Astrocyte (in vitro differentiated cells and primary cell): ENCODE measurements at places on chromosomes 3 and 15. TPM values are rescaled to one million over a fixed set of nuclear protein-coding genes. Genes with fewer than 3 reads are reported as not detected.
A peak's percentile ranks its signal among the peaks of the same experiment; 100 is the strongest.

DNA sequence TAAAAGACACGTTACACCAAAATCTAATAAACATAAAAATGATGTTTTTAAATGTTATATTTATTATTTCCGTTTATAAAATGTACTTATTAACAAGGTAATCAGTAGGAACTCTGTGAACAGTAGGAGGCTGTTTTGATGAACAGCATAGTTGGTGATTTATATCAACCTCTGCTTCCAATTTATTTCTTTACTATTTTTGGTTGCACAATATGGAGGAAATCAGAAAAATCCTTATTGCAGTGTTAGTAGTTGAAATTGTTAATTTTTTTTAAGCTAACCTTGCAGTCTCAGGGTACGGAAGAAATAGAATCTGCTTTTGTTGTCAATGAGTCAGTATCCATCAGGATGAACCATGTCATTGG lies 5.0 kb upstream of the SNX22 start:
- H3K4me3 ChIP-seq: no peak overlapping the region
- no peak for DNase-seq
- H3K27ac ChIP-seq: no peak overlapping the region
- peaks cover 13% of the 10 kb centered on the region for H3K4me1 ChIP-seq
- H3K27me3 ChIP-seq: no peaks in the 10 kb centered on the region

- H3K4me1 ChIP-seq: peaks cover 23% of the 10 kb centered on the region
- no peak overlapping the region for H3K27ac ChIP-seq
- H3K36me3 ChIP-seq: no peaks in the 10 kb centered on the region
- no peaks in the 10 kb centered on the region for H3K27me3 ChIP-seq
- no peak overlapping the region for H3K4me3 ChIP-seq
These were observed 12.6 kb downstream of the LIMD1 start for GRCh38 chr3:45606991-45607712.

DNA sequence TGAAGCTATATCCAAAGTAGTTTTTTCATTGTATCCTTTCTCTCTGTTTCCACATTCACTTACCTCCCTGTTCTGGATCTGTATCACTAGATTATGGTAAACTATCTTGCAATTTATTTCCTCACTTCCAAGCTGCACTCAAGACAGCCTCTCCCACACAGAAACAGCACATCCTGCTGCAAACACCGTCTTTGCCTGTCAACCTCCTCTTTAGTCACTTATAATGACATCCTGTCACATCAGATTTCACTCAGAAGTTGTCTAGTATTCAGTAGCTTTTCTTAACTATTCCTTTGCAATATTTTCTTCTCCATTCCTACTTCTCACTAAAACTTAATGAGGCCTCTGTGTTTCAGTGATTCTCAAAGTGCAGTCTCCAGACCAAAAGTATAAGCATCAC lies 490.8 kb downstream of the IGSF11 start:
- no peaks in the 10 kb centered on the region for H3K27me3 ChIP-seq
- H3K36me3 ChIP-seq: no peaks in the 10 kb centered on the region
- H3K27ac ChIP-seq: no peak overlapping the region
- H3K4me3 ChIP-seq: no peak overlapping the region
- peaks cover 5% of the 10 kb centered on the region for H3K4me1 ChIP-seq
- no peak for DNase-seq

DNA sequence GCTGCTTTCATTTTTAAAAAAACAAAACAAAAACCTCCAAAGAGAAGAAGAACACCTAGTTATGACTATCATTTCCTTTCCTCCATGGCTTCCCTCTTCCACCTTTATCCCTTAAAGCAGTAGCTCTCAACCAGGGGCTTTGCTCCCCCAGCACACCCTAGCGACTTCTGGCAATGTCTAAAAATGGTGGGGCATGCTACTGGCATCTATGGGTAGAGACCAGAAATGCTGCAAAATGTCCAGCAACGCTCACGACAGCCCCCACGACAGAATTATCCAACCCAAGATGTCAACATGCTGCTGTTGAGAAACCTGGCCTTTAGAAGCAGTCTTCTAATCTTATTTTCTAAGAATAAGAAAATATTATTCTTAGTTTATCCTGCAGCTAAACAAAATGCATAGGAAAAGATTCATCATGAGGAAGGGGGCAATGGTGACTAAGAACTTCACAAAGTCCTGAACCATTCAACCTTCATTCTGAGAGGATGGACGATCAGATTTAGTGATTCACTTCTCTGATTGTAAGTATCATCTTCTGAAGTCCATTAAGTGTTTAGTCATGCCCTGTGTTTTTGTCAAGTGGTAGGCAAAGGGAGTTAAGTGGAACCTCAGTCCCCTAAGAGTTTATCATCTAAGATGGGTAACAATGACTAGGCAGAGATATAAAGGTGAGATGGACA lies 81.7 kb downstream of the CCNL1 start:
- H3K4me1 ChIP-seq: peaks cover 25% of the 10 kb centered on the region
- H3K27me3 ChIP-seq: no peaks in the 10 kb centered on the region
- DNase-seq: no peak

DNA sequence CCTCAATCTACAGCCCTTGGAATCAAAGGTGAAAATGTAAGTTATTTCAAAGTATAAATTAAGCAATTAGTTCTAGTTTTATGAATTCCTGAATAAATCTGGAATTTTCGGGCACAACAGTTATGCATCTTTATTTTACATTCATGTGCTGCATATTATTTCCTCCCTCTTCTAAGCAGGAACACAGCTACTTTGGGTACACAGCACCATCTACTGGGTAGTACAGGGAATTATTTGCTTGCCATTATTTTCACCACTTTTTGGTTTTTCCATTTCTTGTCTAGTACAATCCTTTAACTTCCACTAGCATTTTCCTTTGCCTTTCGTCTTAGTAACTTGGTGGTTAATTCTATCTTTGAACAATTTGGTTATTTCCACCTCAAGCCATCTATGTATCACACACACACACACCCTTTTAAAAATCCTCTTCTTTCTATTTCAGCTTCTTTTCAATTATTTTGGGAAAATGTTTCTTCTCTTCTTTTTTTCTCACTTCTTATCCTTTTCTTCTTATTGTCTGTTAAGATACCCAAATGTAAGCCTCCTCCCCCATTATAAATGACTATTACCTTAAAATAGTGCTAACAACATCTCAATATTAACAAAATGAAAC lies 451.0 kb downstream of the MFSD1 start:
- no peak overlapping the region for H3K27ac ChIP-seq
- no peaks in the 10 kb centered on the region for H3K27me3 ChIP-seq
- peak; percentile 58 for DNase-seq
- peaks cover 4% of the 10 kb centered on the region for H3K4me1 ChIP-seq

- H3K4me1 ChIP-seq: peaks cover 7% of the 10 kb centered on the region
- H3K27ac ChIP-seq: no peak overlapping the region
- H3K4me3 ChIP-seq: no peak overlapping the region
- DNase-seq: no peak
- no peaks in the 10 kb centered on the region for H3K27me3 ChIP-seq
These were observed 143.3 kb downstream of the HCN4 start for GRCh38 chr15:73225358-73226015.

GRCh38 chr15:77028451-77029165 lies 33.7 kb downstream of the PSTPIP1 start:
- no peak overlapping the region for H3K27ac ChIP-seq
- no peaks in the 10 kb centered on the region for H3K4me1 ChIP-seq
- H3K4me3 ChIP-seq: peak overlapping the region; percentile 29
- DNase-seq: no peak
- no peaks in the 10 kb centered on the region for H3K36me3 ChIP-seq
- no peaks in the 10 kb centered on the region for H3K27me3 ChIP-seq

GRCh38 chr3:108333961-108334360 lies 37.6 kb downstream of the HHLA2 start:
- H3K27me3 ChIP-seq: no peaks in the 10 kb centered on the region
- no peak overlapping the region for H3K4me3 ChIP-seq
- H3K27ac ChIP-seq: no peak overlapping the region
- no peaks in the 10 kb centered on the region for H3K36me3 ChIP-seq
- H3K4me1 ChIP-seq: no peaks in the 10 kb centered on the region
- no peak for DNase-seq

- no peaks in the 10 kb centered on the region for H3K36me3 ChIP-seq
- H3K27ac ChIP-seq: no peak overlapping the region
- no peak overlapping the region for H3K4me3 ChIP-seq
- H3K27me3 ChIP-seq: no peaks in the 10 kb centered on the region
- DNase-seq: no peak
These were observed 462.9 kb downstream of the WDR72 start for GRCh38 chr15:53296603-53297002.

GRCh38 chr15:93983526-93983925 lies 247.8 kb upstream of the MCTP2 start:
- H3K4me1 ChIP-seq: no peaks in the 10 kb centered on the region
- no peak overlapping the region for H3K27ac ChIP-seq
- peaks cover 4% of the 10 kb centered on the region for H3K27me3 ChIP-seq
- DNase-seq: no peak
- H3K36me3 ChIP-seq: no peaks in the 10 kb centered on the region
- no peak overlapping the region for H3K4me3 ChIP-seq

GRCh38 chr3:49723628-49724551 lies at the start of gene GMPPB:
TSS of gene GMPPB (minus strand) at chr3:49723951. CDS start at chr3:49723726, 225 bp downstream.
- peak within 1 kb of the TSS; percentile 88 for H3K27ac ChIP-seq
- no peaks in the 10 kb centered on the region for H3K27me3 ChIP-seq
- peak within 1 kb of the TSS; percentile 97 for H3K4me3 ChIP-seq
- DNase-seq: peak; percentile 88

- H3K27ac ChIP-seq: no peak overlapping the region
- H3K4me3 ChIP-seq: no peak overlapping the region
- DNase-seq: no peak
- H3K4me1 ChIP-seq: peaks cover 2% of the 10 kb centered on the region
These were observed 70.5 kb upstream of the GOLGA6B start for GRCh38 chr15:72584006-72584405.

DNA sequence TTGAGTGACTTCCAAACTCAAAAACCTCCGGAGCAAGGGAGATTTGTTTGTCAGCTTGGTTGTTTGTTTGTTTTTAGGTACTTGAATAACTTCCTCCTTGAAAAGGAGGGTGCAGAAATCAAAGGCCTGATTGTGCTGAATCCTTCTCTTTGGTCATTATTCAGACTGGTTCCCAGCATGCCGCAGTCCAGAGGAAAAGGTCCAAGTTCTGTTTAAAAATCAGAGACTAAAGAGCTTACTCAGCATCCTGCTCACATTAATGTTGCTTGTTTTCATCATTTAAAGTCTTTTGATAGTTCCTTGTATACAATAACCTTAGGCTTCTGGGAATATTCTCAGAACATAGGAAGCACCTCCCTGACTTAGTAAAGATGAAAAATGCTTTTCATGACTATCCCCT lies 982 bp upstream of the SCG3 start:
- DNase-seq: no peak
- no peak overlapping the region for H3K27ac ChIP-seq
- peaks cover 12% of the 10 kb centered on the region for H3K27me3 ChIP-seq
- H3K4me1 ChIP-seq: no peaks in the 10 kb centered on the region
- no peaks in the 10 kb centered on the region for H3K36me3 ChIP-seq

- DNase-seq: no peak
- H3K36me3 ChIP-seq: no peaks in the 10 kb centered on the region
- no peak overlapping the region for H3K27ac ChIP-seq
These were observed 98.7 kb downstream of the PLCH1 start for GRCh38 chr3:155646128-155646527.

GRCh38 chr3:18077128-18077840 lies 334.9 kb upstream of the TBC1D5 start:
- no peak overlapping the region for H3K27ac ChIP-seq
- no peaks in the 10 kb centered on the region for H3K27me3 ChIP-seq
- peaks cover 11% of the 10 kb centered on the region for H3K4me1 ChIP-seq
- DNase-seq: no peak
- no peaks in the 10 kb centered on the region for H3K36me3 ChIP-seq

- no peaks in the 10 kb centered on the region for H3K27me3 ChIP-seq
- H3K27ac ChIP-seq: no peak overlapping the region
- H3K36me3 ChIP-seq: no peaks in the 10 kb centered on the region
- no peak overlapping the region for H3K4me3 ChIP-seq
These were observed 193.7 kb downstream of the OTOL1 start for GRCh38 chr3:161690299-161690620.

- H3K4me1 ChIP-seq: no peaks in the 10 kb centered on the region
- H3K27ac ChIP-seq: no peak overlapping the region
- no peak overlapping the region for H3K4me3 ChIP-seq
- no peaks in the 10 kb centered on the region for H3K27me3 ChIP-seq
- peak; percentile 26 for DNase-seq
These were observed 965.0 kb downstream of the MCTP2 start for GRCh38 chr15:95196176-95196915.

- H3K36me3 ChIP-seq: no peaks in the 10 kb centered on the region
- peak; percentile 17 for DNase-seq
- H3K27ac ChIP-seq: peak overlapping the region; percentile 74
- H3K27me3 ChIP-seq: no peaks in the 10 kb centered on the region
- peaks cover 24% of the 10 kb centered on the region for H3K4me1 ChIP-seq
These were observed 461.8 kb downstream of the MAGI1 start for GRCh38 chr3:65576966-65577365.

The UPK1B gene
- 0.14 TPM in 2 replicates for total RNA-seq

The SLC24A5 gene
- not detected in 2 replicates for total RNA-seq

The UBL7 gene
- 40.9 and 46.1 TPM in 2 replicates for total RNA-seq
